ENCODE measurements at places on chromosomes 6 and 20.

DNA sequence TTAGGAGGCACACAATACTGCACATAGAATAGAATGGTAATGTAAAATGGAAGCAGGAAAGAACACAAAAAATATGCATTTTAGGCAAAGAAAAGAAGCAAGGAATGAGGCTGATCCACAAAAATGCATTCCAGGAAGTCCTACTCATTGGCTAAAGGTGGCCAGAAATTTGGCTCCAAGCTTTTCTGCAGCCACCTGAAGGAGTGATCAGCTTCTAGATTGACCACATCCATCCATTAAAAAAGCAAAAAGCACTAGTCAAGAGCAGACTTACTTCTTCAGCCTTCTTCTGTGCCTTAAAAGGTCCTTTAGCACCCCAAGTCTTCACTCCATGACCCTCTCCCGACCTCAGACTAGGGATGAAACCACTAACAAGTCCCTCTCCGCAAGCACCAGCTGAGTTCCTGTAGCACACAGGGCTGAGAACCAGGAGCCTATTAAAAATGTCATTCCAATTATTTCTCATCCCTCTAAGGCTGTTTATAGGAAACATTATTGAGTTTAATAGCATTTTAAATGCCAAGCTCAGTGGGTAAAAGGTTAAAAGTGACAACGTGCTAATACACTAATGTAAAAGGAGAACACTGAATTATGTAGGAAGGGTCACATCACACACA, 36.5 kb downstream of the TRAM2 start:
- no peak for DNase-seq

DNA sequence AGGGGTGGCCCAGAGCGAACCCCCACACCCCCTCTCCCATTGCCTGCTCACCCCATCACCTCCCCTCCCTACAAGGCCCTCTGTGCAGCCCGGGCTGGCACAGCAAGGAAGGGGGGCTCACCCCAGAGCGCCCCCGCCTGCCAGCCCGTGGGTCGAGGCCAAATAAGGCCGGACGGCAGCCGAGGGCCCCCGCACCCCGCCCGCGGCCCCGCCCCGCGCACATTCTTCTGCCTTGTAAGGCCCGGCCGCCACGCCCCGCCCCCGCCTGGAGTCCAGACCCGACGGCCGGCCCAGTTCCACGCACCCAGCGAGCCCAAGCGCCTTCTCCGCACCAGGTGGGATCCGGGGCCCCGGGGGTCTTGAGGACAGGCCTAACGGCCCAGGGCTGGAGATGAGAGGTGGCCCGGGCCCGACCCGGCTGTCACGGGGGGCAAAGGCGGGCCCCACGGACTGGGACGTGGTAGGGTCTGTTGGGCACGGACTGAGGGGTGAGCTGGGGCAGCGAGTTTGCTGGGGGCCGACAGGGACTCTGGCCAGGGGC, at the start of gene MYL9:
Gene MYL9 (plus strand): TSS at position 293 of the 541 bp plus-strand sequence. CDS start 3,366 bp downstream, outside the sequence.
- no peak for DNase-seq

- no peak for DNase-seq
Measured at GRCh38 chr6:119090256-119090655, 11.8 kb upstream of the FAM184A start.

DNA sequence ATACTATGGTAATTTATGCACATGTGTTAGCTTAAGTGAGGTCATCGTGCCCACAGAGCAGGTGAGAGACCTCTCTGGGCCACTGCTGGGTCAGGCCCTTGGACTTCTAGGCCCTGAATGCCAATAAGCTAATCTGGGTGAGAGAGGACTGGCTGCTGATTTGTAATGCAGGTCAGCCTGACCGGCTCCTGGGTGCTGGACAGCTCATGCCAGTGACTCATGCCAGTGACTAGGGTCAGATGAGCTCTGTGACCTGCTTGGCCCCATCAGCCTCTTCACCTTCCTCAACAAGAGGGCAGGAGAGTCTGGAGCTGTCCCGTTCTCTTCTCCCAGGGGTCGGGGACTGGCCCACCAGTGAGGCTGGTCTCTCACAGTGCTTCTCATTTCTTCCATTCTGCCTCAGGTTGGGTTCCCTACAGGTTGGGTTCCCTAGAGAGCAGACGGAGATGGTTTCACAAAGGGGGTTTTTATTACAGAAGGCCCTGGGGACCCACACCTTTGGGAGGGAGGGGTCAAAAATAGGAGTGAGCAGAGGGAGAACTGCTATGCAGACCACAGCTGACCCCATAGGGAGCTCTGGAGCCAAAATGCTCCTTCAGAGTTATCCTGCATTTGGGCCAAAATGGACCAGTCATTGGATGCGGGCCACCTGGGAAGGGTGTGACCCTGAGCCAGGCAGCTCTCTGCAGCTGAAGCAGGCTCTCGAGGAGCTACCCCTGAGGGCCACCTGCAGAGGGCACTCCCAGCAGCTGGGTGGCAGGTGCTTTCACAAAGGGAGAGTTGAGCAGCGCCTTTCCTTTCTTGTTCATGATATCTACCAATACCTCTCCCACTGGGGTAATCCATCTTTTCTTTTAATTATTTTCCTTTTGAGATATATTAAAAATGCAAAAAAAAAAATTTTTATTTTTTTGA, 2.2 kb upstream of the OXT start:
- no peak for DNase-seq

DNA sequence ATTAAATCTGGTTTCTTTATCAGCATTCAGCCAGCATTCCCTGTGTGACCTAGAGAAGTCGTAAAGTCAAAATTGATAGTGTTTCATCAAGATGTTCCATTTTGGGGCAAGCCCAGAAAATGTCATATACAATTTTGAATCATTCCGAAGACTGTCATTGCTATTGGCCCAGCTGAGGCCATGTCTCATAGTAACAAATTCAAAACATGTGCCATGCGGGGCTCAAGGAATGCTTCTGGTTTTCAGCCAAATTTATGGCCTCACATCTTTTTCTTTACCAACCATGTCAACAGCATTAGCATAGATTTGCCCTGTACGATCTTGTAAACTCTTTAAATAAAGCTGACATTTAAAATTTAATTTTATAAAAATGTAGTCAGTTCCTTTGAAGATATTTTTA, 314.7 kb downstream of the PAX1 start:
- DNase-seq = no peak

- no peak for DNase-seq
Measured at GRCh38 chr20:49270177-49270576, 7.7 kb downstream of the ZNFX1 start.

DNA sequence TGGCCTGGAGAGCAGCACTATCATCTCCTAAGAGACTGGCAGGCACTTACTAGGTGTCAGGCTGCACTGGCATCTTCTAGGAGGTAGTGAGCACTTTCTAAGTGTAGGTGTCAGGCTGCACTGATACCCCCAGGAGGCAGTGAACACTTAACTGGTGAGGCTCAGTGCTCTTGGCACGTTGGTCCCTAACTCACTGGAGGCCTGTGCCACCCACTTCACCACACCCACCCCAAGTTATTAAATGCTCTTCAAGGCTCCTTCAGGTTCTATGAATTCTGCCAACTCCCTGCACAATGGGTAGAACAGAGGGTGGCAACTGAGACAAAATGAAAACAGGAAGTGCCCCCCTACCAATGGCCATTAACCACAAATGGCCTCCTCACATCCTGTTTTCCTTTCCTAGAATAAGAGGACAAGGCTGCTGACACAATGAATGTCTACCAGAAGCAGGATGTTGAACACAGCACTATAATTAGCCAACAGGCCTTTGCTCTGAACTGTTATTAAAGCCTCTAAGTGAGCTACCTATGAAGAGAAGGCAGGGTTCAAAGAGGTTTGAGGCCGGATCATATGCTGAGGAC, 29.4 kb downstream of the NCOA5 start:
- no peak for DNase-seq

DNA sequence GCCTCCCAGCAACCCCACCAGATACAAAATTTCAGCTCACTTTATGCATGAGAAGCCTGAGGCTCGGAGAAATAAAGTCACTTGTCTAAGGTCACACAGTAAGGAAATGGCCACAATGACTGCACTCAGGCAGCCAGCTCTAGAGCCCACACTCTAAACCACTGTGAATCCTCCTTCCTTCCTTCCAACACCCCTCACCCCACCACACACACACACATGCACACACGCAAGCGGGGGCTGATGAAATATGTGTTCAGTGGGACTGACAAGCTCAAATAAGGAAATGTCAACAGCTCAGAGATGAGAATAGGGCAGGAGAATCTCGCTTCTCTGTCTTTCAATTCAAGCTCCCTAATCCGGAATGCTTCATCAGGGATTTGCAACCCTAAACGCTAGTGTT, 6.0 kb upstream of the BPIFA1 start:
- DNase-seq = no peak

DNA sequence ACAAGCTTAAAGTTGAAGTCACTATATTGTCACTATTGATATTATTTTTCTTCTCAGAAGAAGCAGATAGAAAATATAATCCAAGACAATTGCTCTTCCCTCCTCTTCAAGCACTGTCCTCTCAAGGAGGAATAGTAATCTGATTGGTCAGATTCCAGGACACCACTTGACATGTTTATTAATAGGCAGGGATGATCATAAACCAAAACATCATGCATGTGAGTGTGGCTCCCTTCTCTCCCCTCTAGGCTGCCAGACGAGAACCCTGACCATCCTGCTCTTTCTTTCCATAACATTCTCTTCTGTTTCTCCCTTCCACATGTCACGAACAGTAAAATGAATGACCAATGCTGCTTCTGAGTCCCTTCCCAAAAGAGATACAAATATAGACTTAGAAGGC, 7.5 kb downstream of the ATG5 start:
- no peak for DNase-seq

- no peak for DNase-seq
Measured at GRCh38 chr6:30164714-30165113, 1.4 kb downstream of the TRIM15 start.

DNA sequence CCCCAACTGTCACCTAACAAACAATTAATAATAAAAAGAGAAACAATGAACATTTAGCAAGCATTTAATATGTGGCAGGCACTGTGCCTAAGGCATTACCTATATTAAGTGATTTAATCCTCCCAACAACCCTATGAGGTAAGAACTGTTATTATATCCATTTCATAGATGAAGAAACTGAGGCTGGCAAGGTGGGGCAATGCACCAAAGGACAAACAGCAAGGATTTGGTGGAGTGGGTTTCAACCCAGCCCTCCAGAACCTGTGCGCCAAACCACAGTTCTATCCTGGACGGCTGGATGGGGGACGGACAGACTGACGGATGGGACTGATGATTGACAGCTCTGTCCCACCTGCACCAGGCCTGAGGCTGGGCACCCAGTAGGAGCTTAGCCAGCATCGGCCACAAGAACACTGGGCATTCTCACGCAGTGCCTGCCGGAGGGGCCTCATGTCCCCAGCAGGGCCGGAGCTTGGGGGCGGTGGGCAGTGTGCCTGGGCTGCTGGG, 24.6 kb downstream of the NOL4L start:
- no peak for DNase-seq

GRCh38 chr6:114007516-114007915, 36.6 kb upstream of the HDAC2 start:
- peak; percentile 7 for DNase-seq

DNA sequence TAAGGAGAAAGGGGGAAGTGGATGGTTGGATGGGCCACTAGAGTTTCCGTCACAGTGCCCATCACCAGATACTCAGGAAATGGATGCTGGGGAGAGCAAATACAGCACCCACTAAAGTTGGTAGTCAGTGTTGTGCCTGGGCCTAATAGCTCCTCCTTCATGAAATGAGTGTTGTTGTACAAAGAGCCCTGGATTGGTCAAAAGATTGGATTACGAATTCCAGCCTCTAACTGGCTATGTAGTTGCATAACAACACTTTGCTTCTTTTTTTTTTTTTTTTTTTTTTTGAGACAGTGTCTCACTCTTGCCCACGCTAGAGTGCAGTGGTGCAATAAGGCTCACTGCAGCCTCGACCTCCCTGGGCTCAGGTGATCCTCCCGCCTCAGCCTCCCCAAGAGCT, 27.4 kb downstream of the KCNG1 start:
- no peak for DNase-seq

DNA sequence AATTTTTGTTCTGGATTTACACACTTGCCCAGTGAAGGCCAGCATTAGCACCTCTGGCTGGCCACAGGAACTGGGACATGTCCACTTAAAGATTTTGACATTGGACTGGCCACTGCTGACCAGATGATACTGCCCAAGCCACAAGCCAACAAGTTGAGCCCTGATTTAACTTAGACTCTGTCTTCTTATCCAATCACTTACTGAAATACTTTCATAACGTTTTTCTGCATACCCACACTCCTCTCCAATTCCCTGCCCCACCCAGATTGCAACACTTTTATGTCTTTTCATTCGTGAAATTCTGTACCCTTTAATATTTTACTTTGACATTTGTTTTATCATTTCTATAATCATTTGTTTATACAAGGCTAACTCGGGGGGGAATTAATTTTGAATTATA, 170.3 kb upstream of the TAB2 start:
- no peak for DNase-seq

DNA sequence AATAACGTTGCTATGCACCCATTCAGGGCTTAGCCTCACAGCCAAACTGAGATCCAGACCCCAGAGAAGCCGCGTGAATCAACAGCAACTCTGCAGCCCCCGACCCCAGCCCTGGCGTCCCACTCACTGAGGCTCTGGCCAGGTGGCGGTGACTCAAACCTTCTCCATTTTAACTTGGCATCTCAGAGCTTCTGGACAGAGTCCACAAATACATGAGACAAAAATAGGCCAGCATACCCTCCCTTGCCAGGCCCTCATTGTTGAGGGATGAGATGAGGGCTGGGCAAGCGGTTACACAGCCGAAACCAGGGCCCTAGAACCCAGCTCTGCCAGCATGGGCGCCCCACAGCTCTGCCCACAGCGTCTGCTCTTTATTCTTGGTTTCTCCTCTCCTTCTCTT, 118.4 kb downstream of the MYLK4 start:
- DNase-seq = no peak

DNA sequence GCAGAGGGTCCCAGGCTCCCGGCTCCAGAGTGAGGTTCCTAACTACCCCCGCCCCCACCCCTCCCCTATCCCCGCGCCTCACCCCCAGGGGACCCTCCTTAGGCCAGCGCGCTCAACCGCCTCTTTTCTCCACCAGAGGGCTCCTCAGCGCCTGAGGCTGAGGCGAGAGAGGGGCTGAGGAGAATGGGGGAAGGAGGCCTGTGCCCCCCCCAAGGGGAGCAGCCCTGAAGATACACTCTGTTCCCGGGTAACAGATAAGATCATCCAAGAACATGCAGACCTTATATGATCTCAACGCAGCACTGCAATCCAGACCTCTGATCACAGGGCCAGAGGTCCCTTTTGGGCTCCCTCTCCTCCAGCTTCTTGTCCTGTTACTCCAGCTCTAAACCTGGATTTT, 43.3 kb upstream of the MRPS10 start:
- DNase-seq = peak; percentile 45

GRCh38 chr6:90485635-90486277, 101.1 kb downstream of the MAP3K7 start:
- no peak for DNase-seq

- DNase-seq = no peak
Measured at GRCh38 chr6:39824030-39824926, 32.1 kb downstream of the DAAM2 start.

DNA sequence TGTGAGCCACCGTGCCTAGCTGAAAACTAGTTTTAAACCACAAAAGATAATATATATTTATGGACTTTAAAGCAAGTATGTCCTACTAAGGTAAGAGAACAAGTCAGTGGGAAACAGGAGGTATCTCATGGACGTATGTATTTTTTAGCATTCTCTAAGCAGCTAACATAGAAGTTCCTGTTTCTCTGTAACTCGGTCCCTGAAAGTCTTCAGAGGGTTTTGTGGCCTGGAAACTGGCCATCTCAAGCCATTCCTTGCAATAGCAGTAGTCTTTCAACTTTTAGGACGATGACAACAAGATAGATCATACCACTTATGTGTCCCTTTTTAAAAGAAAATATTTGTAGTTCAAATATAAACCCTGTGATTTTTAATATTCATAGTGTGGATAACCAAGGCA, 95.6 kb upstream of the RALGAPA2 start:
- no peak for DNase-seq

All from activated naive CD4-positive, alpha-beta T cell treated with Interleukin-2 at 50 U/mL for 16 hours (primary cell).